ENCODE measurements at places on chromosomes 7 and 10.

GRCh38 chr7:98267303-98267702, 14.2 kb upstream of the BRI3 start:
- H3K36me3 ChIP-seq, result peaks cover 7% of the 10 kb centered on the region
- no peak overlapping the region for H3K4me3 ChIP-seq
- no peak for DNase-seq
- no peak overlapping the region for H3K27ac ChIP-seq
- H3K27me3 ChIP-seq, result no peaks in the 10 kb centered on the region

DNA sequence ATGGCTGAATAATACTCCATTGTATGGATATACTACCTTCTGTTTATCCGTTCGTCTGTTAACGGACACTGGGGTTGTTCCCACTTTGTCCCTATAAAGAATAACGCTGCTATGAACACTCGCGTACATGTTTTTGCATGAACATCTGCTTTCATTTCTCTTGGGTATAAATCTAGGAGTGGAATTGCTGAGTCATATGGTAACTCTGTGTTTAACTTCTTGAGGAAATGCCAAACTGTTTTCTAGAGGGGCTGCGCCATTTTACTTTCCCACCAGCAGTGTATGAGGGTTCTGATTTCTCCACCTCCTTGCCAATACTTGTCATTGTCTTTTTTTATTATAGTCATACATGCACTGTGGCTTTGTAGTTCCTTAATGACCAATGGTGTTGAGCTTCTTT, 20.6 kb upstream of the RASSF4 start:
- no peak overlapping the region for H3K4me3 ChIP-seq
- no peak overlapping the region for H3K27ac ChIP-seq
- H3K36me3 ChIP-seq, result no peaks in the 10 kb centered on the region
- no peak for DNase-seq

DNA sequence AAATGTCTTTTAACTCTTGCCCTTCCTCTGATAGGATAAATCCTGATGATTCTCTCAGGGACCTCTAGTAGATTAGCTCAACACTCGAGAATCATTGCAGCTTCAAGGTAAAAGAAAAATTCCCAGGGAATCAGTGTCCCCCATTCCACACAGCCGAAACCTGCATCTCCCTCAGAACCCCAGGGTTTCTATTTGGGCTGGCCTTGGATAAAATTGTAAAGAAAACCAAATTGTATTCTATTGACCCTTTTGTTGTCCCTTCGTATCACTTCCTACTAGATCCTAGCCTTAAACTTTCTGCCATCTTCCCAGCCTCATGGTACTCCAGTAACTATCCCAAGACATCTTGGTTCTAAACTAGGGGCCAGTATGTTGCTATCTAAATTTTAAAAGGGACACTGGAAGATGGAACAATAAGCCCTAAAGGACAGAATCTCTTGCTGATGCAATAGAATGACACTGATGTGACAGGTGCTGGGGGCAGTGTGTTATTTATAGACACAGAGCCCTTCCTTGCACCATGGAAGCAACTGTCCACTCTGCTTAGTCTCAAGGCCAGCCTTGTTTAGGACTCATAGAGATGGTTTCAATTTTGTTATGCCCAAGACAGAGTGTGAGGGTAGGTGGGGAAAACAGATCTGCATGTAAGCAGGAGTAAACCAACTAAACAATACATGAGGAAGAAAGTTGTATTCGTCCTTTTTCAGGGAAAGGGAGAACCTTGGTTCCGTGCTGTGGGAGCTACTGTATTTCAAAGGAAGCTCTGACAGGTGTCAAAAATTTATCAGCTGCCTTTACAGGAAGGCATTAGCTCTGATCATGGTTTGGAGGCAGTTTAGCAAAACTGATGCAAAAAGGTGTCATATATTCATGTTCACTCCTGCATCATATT, 7.6 kb downstream of the ASB15 start:
- DNase-seq, result no peak
- H3K27me3 ChIP-seq, result peaks cover 3% of the 10 kb centered on the region
- H3K36me3 ChIP-seq, result no peaks in the 10 kb centered on the region

DNA sequence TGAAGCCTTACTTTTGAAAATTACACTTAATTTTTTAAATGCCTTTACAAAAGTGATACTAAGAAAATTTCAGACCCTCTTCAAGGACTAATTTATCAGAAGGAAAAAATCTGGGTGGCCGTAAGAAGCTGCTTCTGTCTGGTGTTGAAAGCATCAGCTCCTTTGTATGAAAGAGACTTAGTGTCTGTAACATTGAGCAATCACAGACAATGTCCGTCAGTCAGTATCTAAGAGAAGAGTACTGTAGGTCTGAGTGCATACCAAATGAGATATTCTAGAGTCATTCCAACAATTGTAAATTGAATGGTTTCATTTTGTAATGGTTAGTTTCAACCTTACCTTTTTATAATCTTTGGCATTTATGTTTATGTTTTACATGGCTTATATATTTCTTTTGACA, 11.1 kb upstream of the MDFIC start:
- no peak overlapping the region for H3K4me3 ChIP-seq
- H3K4me1 ChIP-seq, result peaks cover 8% of the 10 kb centered on the region
- H3K36me3 ChIP-seq, result peaks cover 6% of the 10 kb centered on the region
- no peak overlapping the region for H3K27ac ChIP-seq
- no peak for DNase-seq

DNA sequence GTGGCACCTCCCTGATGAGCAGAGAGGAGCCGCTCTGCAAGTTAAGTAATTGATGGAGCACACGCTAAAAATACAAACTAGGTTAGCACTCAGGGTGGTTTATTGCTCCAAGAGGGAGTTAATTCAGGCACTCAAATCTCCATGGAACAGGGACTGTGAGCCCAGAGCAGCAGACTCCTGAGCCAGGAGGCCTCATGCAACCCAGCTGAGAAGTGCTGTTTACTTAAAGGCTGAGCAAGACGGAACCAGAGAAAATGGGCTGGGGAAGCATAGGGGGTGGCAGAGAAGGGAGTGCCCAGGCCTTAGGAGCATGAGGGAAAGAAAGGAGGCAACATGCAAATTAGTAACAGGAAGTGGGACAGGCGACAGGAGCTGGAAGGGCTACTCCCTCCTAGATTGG, 174.1 kb downstream of the KCNMA1 start:
- DNase-seq, result no peak
- no peak overlapping the region for H3K4me3 ChIP-seq
- no peak overlapping the region for H3K27ac ChIP-seq
- H3K4me1 ChIP-seq, result no peaks in the 10 kb centered on the region
- no peaks in the 10 kb centered on the region for H3K36me3 ChIP-seq
- no peaks in the 10 kb centered on the region for H3K27me3 ChIP-seq

DNA sequence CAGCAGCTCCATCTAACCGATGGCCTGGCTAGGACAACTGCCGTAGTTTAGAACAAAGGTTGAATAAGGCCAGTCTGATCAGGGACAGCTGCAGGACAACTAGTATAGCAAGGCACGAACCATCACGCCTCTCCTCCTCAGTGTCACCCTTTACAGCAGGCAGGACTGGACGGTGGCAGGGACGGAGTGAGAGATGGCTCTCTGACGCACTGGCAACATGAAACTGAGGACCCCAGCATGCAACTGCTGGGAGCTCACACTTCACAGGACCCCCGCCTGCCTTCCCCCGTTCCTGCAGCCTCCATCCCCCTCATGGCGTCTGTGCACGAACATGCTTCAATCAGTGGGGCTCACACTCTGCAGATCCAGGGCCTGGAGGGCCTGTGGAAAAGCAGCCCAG, 53.7 kb downstream of the ZRANB1 start:
- H3K27me3 ChIP-seq, result no peaks in the 10 kb centered on the region
- H3K27ac ChIP-seq, result no peak overlapping the region
- no peaks in the 10 kb centered on the region for H3K36me3 ChIP-seq
- DNase-seq, result no peak

DNA sequence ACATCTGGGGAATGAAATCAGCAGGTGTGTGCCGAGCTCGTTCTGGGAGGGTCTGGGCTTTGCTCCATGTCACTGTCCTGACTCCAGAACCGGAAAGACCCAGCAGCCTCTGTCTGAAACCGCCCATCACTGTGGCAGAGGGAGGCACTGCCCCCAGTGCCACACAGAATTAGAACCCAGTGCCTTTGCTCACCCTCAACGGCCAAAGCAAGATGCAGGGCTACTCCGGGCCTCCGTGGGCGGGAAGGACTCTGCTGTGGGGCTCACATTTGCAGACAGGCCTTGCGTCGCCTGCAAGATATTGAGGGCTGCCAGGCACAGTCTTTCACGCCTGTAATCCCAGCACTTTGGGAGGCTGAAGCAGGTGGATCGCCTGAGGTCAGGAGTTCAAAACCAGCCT, 219.2 kb upstream of the PPP2R2D start:
- peaks cover 18% of the 10 kb centered on the region for H3K27me3 ChIP-seq
- H3K36me3 ChIP-seq, result no peaks in the 10 kb centered on the region
- no peak for DNase-seq
- no peak overlapping the region for H3K4me3 ChIP-seq
- H3K27ac ChIP-seq, result no peak overlapping the region

GRCh38 chr7:40717242-40717641, 582.4 kb downstream of the SUGCT start:
- no peaks in the 10 kb centered on the region for H3K36me3 ChIP-seq
- H3K27ac ChIP-seq, result no peak overlapping the region
- H3K4me3 ChIP-seq, result no peak overlapping the region
- peak; percentile 39 for DNase-seq

DNA sequence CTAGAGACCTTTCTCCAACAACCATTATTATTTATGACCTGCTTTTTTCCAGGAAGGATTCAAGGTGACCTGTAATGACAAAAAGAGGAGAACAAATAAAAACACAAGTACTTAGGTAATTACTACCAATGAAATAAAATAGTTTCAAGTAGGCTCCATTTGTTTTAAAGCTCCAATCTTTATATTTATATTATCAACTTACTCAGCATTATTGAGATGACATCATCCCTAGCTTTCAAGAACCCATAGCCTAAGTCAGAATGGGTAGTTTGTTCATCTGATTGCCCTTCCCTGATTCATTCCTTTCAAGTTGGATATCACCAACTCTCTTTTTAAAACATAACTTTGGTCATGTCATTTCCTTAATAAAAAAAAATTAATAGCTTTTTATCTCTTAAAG, 131.5 kb downstream of the GRM3 start:
- no peaks in the 10 kb centered on the region for H3K4me1 ChIP-seq
- H3K27me3 ChIP-seq, result no peaks in the 10 kb centered on the region

GRCh38 chr10:123665491-123666286, 466 bp upstream of the GPR26 start:
- DNase-seq, result no peak
- H3K27ac ChIP-seq, result no peak overlapping the region
- H3K4me1 ChIP-seq, result no peaks in the 10 kb centered on the region
- H3K4me3 ChIP-seq, result no peak overlapping the region
- H3K27me3 ChIP-seq, result peaks cover 32% of the 10 kb centered on the region
- H3K36me3 ChIP-seq, result peaks cover 2% of the 10 kb centered on the region

GRCh38 chr10:24950439-24950838, 2.0 kb downstream of the PRTFDC1 start:
- H3K27ac ChIP-seq, result no peak overlapping the region
- H3K4me3 ChIP-seq, result no peak overlapping the region
- peaks cover 26% of the 10 kb centered on the region for H3K4me1 ChIP-seq
- H3K36me3 ChIP-seq, result no peaks in the 10 kb centered on the region

DNA sequence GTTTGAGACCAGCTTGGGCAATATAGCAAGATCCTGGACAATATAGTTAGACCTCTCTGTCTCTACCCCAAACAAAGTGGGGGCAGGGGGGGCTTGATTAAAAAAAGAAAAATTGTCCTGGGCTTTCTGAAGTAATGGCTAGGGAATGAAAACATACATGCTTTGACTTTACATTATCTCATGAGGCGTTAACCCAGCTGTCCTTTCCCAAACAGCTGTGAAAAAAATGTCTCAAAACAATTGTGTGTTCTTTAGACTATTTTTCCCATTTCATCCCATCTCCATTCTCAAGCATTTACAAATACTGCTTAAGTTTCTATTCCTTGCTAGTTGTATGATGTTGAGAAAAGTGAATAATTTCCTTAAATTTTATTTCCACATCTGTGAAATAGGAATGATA, 27.0 kb upstream of the CDK13 start:
- DNase-seq, result no peak
- H3K36me3 ChIP-seq, result no peaks in the 10 kb centered on the region
- no peak overlapping the region for H3K4me3 ChIP-seq
- H3K27ac ChIP-seq, result no peak overlapping the region

DNA sequence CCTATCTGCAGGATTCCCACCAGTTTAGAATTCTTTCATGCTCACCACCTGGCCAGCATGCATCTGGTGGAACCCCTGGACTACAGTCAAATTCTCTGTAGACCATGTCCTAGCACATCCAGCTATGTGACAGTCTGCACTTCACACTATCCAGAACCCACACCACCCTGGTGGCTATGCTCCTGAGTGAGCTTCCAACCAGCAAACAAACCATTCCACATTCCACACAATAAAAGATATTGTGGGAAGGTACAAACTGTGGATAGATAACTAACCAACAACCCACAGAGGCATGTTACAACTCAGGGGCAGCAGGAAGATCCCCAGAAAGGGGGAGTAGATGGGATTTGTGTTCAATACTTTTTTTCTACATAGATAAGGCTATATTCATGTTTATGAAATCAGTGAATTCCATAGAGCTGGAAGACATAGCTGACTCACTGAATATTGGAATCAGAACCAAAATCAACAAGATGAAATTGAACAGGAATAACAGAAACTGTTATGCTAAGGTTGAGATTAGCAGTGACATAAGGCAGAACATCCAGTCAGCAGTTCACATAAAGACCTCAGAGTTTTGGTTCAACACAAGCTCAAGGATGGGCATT, 72.5 kb downstream of the LRRC17 start:
- H3K27me3 ChIP-seq, result no peaks in the 10 kb centered on the region
- no peaks in the 10 kb centered on the region for H3K36me3 ChIP-seq
- H3K27ac ChIP-seq, result no peak overlapping the region
- DNase-seq, result no peak
- H3K4me1 ChIP-seq, result no peaks in the 10 kb centered on the region
- H3K4me3 ChIP-seq, result no peak overlapping the region

GRCh38 chr10:69438536-69439349, 12.5 kb upstream of the TSPAN15 start:
- H3K36me3 ChIP-seq, result no peaks in the 10 kb centered on the region
- no peak for DNase-seq
- no peak overlapping the region for H3K4me3 ChIP-seq
- H3K27me3 ChIP-seq, result no peaks in the 10 kb centered on the region
- no peak overlapping the region for H3K27ac ChIP-seq
- H3K4me1 ChIP-seq, result no peaks in the 10 kb centered on the region

DNA sequence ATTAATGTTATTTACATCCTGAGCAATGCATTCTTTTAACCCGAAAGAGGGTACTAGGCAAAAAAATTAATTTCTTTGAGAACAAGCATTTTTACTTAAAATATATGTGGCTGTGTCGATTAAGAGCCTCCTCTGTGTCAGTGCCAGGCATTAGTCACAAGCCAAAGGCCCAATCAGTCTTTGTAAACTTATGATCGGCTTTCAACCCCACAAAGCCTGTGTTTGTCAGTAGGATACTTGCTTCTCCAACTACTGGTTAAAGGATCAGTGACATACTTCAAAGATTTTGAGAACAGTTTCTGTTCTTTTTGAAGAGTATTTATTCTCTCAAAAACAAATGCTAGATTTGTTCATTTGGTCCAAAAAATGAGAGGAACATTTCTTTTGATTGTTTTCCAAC, 159.3 kb downstream of the NRCAM start:
- H3K27me3 ChIP-seq, result no peaks in the 10 kb centered on the region
- no peak overlapping the region for H3K27ac ChIP-seq
- no peak overlapping the region for H3K4me3 ChIP-seq
- H3K36me3 ChIP-seq, result peaks cover 6% of the 10 kb centered on the region
- H3K4me1 ChIP-seq, result peaks cover 18% of the 10 kb centered on the region

- H3K27me3 ChIP-seq, result peaks cover 3% of the 10 kb centered on the region
- no peak overlapping the region for H3K4me3 ChIP-seq
- H3K36me3 ChIP-seq, result peaks cover 44% of the 10 kb centered on the region
Observed at GRCh38 chr10:89309156-89310055, 7.6 kb downstream of the IFIT2 start.
